Activated CD4-positive, alpha-beta T cell treated with anti-CD3 and anti-CD28 coated beads, Interleukin-2, amount 10 ng/mL, durations not matched to agents 24 days and 14 days (primary cell): ENCODE measurements at places on chromosomes 7 and 10.

GRCh38 chr10:16952080-16952479, 134.9 kb upstream of the RSU1 start:
- no peak overlapping the region for H3K27ac ChIP-seq
- DNase-seq: no peak
- peaks cover 7% of the 10 kb centered on the region for H3K4me1 ChIP-seq
- peaks cover 13% of the 10 kb centered on the region for H3K27me3 ChIP-seq
- no peak overlapping the region for H3K4me3 ChIP-seq

- DNase-seq: peak; percentile 26
- no peak overlapping the region for H3K27ac ChIP-seq
- H3K36me3 ChIP-seq: peaks cover 69% of the 10 kb centered on the region
- H3K4me3 ChIP-seq: no peak overlapping the region
- peaks cover 2% of the 10 kb centered on the region for H3K4me1 ChIP-seq
Observed at GRCh38 chr10:5744849-5745248, 60.2 kb downstream of the TASOR2 start.

GRCh38 chr10:28623483-28623882, 53.8 kb upstream of the BAMBI start:
- peaks cover 20% of the 10 kb centered on the region for H3K36me3 ChIP-seq
- no peak overlapping the region for H3K4me3 ChIP-seq
- peaks cover 4% of the 10 kb centered on the region for H3K4me1 ChIP-seq
- H3K27me3 ChIP-seq: peaks cover 11% of the 10 kb centered on the region

DNA sequence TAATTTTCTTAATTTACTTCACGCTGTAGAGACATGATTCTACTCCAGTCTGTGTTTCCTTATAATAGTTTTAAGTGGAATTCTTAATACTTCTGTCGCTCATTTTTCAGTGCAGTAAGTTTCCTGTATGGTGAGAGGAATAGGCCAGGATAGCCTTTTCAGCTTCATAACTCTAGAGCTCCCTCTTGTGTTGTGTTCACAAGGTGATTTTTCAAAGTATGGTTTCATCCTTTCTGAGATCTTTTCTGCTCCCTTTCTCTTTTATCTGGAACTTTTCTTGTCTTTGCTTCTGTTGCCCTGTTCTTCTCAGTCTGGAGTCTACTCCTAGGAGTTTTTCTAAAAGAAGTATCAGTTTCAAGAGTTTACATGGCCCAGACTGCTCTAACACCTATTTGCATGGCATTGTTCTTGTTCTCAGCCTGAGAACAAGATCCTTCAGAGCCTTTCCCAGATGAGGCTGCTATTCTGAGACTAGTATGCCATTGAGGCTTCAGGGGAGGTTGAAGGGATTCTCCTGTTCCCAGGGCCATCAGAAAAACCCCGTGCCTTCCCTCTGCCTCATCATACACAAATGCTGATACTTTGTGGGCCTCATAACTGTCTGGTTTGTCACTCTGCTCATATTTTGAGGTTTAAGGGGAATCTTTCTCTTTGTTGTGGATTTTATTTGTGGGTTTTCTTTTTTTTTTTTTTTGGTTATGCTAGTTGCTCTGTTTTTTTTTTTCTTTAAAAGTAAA, 21.8 kb downstream of the NET1 start:
- peak overlapping the region; percentile 70 for H3K27ac ChIP-seq
- H3K4me1 ChIP-seq: peaks cover 15% of the 10 kb centered on the region
- no peaks in the 10 kb centered on the region for H3K27me3 ChIP-seq

GRCh38 chr7:111129435-111129834, 38.5 kb downstream of the LRRN3 start:
- H3K4me3 ChIP-seq: no peak overlapping the region
- no peaks in the 10 kb centered on the region for H3K27me3 ChIP-seq
- H3K27ac ChIP-seq: no peak overlapping the region

- H3K27ac ChIP-seq: no peak overlapping the region
- H3K4me1 ChIP-seq: no peaks in the 10 kb centered on the region
- H3K36me3 ChIP-seq: no peaks in the 10 kb centered on the region
- no peaks in the 10 kb centered on the region for H3K27me3 ChIP-seq
- H3K4me3 ChIP-seq: no peak overlapping the region
Observed at GRCh38 chr7:83821866-83822265, 172.9 kb upstream of the SEMA3E start.

DNA sequence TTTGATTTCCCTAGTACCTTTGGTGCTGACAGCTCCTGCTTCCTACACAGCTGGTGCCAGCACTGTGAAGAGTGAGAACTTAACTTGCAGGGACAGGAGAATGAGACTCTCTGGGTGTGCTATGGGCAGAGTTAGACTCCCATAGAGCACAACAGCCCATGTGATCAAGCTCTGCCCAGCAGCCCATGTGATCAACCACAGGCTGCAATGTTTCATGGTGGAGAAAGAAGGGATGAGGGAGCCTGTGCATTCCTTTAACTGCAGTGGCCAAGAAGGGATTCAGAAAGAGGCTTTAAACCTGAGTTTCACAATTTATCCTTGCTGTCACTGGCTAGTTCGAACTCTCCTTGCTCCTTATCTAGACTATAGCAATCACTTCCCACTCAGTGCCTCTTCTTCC, 10.0 kb upstream of the MEST start:
- peaks cover 15% of the 10 kb centered on the region for H3K4me1 ChIP-seq
- H3K4me3 ChIP-seq: no peak overlapping the region
- H3K27ac ChIP-seq: no peak overlapping the region
- peak; percentile 45 for DNase-seq
- peaks cover 32% of the 10 kb centered on the region for H3K27me3 ChIP-seq
